ENCODE measurements at places on chromosomes 7 and 10.
A peak's percentile ranks its signal among the peaks of the same experiment; 100 is the strongest.

GRCh38 chr7:7276161-7276560, 93.8 kb downstream of the C1GALT1 start:
- no peak for DNase-seq

DNA sequence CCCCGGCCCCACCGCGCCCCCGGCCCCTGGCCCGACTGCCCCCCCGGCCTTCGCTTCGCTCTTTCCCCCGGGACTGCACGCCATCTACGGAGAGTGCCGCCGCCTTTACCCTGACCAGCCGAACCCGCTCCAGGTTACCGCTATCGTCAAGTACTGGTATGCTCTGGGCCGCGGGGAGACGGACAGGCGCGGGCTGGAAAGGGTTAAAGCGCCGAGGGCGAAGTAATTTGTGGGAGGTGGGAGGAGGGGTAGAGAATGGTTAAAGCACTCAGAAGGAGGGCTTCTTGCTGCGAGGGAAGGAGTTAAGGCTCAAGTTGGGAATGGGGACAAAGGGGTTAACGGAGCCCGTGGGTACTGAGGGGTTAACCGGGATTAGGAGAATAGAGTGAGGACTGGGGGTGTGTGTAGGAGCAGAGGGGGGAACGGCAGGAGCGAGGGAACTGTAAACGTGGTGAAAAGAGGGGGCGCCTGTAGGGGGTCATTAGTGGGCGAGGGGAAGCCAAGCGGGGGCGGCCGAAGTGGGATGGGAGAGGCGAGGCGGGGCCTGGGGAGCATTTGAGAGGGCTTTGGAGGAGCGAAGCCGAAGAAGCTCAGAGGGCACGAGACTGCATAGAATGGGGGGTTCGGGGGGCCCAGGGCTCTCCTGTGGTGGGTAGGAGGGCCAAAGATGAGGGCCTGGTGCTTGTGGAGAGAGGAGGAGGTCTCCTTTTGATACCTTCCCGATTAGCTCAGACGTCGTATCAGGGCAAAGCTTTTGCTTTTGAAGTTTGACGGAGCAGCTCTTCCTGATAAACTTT, 605 bp downstream of the SUFU start:
- peak; percentile 33 for DNase-seq

GRCh38 chr10:127872011-127872761, 20.6 kb downstream of the CLRN3 start:
- DNase-seq, result no peak

DNA sequence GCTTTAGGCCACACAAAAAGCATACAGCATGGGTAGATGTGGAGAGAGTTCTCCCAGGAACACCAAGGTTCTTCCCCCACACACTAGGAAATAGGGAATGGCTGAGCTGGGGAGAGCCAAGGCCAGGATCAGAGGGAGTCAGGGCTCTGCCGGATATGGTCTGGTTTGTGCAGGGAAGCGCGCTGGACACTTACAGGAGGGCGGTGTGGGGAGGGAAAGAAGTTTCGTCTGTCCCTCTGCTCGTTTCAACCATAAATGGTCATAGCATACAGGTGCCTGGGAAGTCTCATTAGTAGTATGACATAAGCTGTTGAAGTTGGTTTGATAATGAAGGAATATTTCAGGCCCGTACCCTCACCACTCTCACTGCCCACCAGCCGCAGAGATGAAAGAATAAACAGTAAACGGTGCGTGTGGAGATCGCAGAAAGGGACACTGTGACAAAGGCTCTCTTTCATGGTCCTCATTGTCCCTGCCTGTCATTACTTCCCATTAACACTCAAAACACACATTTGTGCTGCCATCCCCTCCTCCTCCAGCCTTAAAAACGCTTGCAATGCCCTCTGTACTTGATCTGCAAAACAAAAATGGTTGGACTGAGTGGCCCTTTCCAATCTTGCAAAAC, 207.2 kb downstream of the CELF2 start:
- DNase-seq, result no peak

DNA sequence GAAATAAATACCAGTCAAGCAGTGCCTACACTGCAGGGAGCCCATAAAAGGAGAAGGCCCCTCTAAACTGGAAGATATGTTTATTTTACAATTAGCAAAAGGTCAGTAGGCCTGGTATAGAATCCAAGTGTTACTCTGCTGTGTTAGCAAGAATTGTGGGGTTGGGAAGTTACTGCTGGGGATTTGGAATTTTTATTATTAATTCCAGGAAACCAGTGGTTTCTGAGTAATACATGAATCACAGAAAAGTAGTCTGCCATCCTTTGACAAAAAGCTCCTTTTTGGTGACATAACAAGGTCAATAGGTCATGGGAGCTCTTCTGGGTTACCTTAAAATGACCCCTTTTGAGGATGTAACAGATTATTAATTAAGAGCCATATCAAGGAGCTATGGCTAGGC, 67.4 kb downstream of the ZNF92 start:
- no peak for DNase-seq

DNA sequence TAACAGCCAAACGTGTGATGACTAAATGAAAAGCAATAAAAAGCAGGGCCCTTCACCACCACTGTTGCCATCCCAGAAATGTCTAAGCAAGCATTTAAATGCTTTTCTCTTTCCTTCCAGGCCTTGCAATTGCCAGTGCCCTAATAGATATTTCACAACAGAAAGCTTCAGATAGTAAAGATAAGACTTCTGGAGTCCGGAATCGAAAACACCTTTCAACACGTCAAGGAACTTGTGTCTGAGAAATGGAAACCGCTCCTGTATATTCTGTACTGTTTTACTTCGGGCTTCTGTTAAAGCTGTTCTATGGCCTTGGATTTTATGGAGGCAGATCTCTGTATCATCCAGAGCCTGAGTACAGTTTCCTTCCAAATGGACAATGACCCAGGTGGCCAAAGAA, 328.5 kb downstream of the GFRA1 start:
- no peak for DNase-seq

GRCh38 chr7:50022451-50022850, 70.6 kb downstream of the ZPBP start:
- DNase-seq, result no peak

GRCh38 chr7:35820858-35821257, 20.0 kb downstream of the SEPTIN7 start:
- no peak for DNase-seq

DNA sequence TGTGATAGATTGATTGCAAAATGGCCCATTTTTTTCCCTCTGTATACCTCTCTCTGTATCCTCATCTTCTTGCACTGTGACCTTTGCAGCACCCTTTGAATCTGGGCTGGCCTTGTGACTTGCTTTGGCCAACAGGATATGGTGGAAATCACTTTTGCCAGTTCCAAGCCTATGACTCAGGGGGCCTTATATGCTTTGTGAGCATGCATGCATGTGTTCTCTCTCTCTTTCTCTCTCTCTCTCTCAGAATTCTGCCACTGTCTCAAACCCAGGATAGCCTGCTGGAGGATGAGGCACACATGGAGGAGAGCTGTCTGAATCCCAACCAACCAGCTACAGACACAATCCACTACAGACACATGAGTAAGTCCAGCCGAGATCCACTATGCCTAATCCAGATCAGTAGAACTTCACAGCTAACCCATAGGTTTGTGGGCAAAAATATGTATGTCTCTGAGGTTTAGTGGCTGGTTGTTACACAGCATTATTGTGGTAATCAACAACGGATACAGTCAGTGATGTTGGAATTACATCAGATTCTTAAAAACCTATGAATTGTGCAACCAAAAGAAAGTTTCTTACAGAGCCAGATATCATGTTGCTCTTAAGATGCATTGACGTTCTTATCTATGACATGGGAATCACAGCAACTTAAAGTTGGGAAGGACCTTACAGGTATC, 41.8 kb upstream of the ABCB4 start:
- DNase-seq, result no peak

DNA sequence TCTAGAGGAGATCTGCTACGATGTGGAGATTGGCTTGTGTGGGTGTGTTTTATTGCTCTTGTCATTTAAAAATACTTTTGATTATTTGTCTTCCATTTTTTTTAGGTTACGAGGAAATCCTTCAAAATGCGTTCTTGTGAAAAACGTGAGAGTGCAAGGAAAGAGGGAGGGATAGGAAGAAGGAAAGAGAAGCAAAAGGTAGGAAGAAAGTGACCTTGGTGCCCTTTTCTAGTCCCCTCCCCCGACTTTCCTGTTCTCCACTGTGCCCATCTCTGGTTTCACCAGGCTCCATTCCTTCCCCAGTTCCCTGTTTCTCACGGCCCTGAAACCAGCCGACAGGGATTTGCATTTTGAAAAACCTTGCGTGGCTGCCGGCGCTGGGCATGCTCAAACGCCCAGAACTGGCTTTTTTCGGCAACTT, 506 bp upstream of the GNAI1 start:
- no peak for DNase-seq

DNA sequence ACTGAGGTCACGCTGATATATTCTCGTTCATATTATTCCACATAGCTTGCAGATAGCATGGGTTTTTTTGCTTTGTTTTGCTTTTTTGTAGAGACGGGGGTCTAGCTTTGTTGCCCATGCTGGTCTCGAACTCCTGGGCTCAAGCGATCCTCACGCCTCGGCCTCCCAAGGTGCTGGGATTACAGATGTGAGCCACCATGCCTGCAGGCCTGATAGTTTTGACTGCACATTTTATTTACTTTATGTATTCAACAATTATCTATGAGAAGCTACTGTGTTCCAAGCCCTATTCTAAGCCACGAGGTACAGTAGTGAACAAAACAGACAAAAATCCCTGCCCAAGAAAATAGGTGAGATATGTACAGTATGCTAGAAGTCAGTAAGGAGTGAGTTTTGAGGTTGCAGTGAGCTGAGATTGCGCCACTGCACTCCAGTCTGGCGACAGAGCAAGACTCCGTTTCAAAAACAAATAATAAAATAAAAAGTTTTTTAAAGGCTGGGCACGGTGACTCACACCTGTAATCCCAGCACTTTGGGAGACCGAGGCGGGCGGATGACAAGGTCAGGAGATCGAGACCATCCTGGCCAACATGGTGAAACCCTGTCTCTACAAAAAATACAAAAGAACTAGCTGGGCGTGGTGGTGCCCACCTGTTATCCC, 1.3 kb upstream of the YWHAG start:
- no peak for DNase-seq

GRCh38 chr7:77447616-77448015, 31.5 kb upstream of the GSAP start:
- no peak for DNase-seq

DNA sequence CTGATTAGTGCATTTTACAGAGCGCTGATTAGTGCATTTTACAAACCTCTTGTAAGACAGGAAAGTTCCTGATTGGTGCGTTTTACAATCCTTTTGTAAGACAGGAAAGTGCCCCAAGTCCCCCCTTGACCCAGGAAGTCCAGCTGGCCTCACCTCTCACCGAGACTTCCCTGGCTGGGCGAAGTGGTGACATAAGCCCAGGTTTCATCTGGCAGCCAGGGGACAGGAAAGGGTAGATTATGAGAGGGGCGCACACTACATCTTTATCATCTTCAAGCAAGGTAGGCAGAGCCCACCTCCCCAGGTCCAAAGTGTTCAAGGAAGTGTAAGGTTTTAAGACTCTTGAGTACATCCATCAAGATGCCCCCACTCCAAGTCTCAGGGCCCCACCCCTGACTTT, 5.5 kb upstream of the GDF10 start:
- DNase-seq, result no peak

DNA sequence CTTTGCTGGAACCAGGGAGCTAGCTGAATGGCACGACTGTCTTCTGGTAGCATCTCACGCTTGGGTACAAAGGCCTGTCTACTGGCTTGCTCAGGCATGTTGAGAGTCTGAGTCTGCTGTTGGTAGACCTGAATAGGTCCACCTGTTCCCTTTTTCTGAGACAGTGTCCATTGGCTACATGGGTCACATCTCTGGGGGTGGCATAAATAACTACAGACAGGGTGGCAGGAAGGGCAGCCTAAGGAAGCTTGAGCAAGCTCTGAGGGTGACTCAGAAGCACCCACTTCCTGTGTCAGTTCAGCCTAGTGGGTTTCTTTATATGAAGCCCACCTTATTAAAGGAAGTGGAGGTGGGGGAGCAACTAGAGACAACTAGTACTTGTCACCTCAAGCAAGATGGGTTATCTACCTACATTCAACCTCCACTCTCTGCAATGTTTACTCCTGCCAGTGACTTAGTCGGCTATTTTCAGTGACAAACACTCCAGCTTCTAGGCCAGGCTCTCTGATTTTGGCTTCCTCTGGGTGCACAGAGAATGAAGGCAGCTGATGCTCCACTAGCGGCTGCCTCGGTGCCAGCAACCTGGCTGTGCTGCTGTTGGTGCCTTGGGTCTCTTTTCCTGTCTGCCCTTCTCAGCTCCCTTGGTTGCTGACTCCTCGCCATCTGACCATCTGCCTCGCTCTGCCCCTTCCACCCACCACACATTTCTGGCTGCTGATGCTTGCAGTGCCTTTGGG, 5.7 kb upstream of the ZYX start:
- DNase-seq, result no peak

GRCh38 chr7:151695951-151696541, 176.4 kb upstream of the RHEB start:
- no peak for DNase-seq

DNA sequence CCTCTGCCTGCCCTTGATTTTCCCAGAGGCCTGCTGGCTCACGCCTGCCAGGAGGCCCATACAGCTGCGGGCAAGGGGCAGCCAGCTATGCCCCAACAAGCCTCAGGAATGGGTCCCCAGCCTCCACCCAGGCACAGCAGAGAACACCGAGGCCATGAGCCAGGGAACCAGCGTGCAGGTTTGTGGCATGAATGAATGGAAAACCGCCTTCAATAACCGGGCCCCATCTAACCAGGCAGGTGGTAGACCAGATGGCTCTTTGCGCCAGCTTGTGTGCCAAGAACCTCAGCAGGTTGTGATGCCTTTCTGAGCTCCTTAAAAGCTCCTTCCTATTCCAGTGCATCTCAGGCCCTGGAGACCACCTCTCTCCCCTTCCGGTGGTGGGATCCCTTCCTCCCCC, 50.2 kb downstream of the ELFN1 start:
- no peak for DNase-seq

- DNase-seq, result peak; percentile 22
Measured at GRCh38 chr7:80428161-80429054, 83.5 kb downstream of the GNAT3 start.

GRCh38 chr10:33772370-33773252, 438.1 kb upstream of the NRP1 start:
- peak; percentile 18 for DNase-seq

DNA sequence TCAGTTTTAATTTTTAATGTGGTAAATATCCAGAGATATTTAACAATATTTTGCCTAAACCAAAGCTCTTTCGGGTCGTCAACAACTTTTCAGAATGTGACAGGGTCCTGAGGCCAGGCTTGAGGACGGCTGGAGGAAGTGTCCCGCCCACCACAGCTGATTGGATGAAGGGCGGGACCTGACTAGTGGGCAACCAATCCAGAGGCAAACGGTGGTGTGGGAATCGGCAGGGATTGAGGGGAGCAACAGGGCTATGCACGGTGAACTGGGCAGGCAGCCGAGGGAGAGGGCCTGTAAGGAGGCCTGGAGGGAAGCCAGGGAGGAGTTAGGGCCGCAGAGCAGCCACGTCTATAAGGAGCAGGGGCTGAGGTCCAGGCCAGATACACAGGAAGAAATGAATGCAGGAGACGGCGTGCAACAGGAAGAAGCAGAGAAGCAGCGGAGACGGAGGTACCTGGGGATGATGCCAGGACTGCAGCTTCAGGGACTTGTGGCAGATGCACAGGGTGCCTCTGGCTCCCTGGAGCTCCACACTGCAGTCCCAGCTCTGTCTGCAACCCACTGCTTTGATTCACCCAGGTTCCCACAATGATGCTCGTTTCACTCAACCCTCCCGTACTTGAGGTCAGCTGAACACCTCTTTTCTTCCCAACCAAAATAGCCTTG, 46.1 kb upstream of the ZMIZ1 start:
- DNase-seq, result no peak

All from endothelial cell (in vitro differentiated cells).